ENCODE measurements at places on chromosomes 12 and 14.
A peak's percentile ranks its signal among the peaks of the same experiment; 100 is the strongest.

DNA sequence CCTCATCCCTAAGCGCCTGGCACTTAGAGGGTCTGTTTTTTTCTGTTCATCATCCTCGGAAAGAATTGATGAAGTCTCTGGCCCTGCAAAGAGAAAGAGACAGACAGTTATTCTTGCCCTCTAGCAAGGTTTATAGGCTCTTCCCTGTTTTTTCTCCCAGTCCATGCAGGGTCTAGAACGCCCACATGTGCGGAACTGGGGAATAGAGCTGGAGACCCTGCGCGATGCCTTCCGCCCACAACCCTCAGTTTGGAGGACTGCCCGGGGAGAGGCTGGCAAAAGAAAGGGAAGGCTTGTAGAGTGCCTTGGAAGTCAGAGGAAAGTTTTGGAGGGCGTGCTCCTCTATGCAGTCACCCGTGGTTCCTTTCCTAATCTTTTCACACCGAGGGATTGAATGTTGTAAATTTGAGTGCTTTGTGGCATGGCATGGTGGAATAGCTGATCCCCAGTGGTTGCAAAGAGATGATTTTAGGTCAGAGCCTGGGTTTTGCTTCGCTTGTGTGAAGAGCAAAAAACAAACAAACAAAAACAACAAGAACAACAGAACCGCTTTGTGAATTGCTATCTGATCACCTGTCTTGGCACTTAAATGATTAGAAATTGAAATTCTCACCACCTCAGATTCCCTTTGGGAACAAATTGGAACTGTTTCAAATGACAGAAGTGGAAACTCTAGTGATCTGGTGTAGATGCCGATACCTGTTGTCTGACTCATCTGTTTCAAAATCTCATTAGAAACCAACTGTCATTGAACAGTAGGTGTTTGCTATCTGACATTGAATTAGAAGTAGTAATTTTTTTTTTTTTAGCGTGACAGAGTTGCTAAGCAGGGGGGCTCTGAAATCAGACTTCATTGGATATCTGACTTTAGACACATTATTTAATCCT is 947 bp downstream of the GAS2L3 start:
- no peak for DNase-seq

DNA sequence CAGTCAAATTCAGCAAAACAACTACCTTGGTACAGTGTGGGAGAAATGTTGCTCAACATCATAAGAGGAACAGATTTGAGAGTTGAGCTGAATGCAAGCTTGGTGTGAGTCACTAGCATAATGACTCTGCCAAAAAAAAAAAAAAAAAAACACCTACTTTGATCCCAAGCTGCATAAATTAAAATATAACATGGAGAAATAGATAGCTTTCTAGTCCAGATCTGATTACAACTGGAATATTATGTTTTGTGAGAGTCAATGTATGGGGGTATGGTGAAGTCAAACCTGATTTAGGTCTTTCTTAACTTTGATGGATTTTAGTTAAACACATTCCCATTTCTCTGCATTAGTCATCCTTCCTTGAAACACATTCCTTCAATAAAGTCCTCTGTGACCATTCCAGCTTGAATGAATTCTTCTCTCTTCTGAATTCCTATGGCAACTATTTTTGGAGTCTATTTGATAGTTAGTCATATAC is 188.1 kb downstream of the SLC5A8 start:
- no peak for DNase-seq

- no peak for DNase-seq
Measured at GRCh38 chr14:36521598-36522345, 1.7 kb upstream of the NKX2-1 start.

- DNase-seq = no peak
Measured at GRCh38 chr12:93572712-93573551, 457 bp downstream of the SOCS2 start.

DNA sequence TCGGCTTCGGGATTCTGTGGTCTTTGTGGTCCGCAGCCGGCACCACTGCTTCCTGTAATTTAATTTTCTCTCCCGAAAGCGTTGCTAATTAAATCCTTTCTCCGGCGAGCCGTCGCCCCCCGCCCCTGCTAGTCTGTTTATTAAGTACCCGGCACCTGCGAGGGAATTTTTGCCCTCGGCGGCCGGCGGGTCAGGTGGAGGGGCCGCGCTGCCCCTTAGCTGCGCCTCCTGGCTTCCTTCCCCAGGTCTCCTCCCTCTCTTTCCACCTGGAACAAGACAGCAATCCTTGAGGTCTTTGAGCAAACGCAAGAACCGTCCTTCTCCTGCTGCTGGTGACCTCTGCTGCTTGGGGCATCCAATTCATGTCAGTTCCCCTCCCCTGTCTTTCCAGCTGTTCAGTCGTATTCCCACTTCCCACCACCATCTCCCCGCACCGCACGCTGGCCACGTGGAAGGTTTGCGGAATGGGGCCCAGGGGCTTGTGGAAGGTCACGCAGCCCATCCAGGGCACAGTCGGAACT is 16.2 kb downstream of the ZDHHC22 start:
- DNase-seq = no peak

DNA sequence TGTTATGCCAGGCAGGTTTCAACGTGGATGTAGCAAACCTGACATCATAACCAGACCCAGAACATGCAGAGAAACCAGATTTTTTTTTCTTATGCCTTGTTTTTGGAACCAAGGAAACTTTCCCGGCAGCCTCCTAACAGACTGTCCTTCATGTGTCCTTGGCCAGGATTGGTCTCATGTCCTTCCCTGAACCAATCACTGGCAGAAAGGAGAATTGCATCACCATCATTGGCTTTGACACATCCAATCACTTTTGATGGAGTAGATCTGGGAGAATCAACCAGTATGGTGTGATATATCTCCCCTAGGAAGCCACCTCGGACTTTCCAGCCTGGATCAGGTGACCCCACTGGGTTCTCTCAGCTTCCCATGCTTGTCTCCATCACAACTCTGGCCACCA is 25.6 kb upstream of the WSCD2 start:
- no peak for DNase-seq

DNA sequence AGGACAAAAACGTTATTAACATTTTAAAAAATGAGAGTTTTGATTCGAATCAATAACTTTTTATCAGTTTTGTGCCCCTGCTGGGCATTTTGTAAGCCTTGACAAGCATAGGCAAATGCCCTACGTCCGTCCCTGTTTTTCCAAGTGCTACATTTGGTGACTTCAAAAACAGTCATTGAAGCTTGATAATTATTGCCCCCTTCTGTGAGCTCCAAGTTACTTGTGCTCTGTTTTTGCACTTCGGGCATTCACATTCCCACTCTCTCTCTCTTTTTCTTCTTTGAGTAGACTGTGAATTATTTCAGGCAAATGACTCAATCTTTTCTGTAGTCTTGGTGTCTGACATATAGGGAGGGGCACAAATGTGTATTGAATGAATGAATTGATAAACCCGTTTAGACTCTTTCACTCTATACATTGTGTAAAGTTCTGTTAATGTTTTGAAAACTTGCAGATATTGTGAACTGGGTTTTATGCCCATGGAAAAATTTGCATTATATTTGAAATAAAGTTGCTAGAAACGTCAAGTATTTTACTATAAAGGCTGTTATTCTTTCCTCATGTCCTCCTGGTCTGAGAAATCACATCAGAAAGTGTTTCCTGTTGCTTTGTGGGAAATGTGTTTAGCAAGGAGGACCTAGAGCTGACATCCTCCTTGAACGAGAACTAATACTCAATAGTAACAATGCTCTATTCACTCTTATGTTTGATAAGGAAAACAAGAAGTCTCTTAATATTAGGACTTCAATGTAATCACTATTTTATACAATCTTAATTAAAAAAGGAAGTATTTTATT is 1.4 kb downstream of the APAF1 start:
- no peak for DNase-seq

- no peak for DNase-seq
Measured at GRCh38 chr14:47389535-47389934, 285.9 kb downstream of the MDGA2 start.

GRCh38 chr12:6088921-6089747 is 35.3 kb downstream of the VWF start:
- DNase-seq = no peak

DNA sequence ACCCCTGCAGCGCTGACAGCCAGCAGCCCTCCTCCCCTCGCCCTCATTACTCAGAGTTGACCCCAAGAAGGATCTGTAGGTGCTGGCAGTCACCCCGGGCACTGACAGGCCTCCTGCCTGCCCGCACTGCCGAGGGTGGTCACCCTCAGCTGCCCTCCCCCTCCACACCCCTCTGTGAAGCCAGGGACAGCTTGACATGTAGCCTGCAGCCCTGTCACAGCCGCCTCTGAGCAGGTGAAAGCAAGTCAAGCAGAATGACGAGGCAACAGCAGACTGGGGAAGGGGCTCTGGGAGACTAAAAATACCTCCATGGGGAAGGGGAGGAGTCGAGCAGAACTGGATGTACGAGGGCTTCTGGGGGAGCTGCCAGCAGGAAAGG is 178.1 kb downstream of the DPF3 start:
- DNase-seq = no peak

GRCh38 chr12:66516133-66516532 is 162.7 kb downstream of the GRIP1 start:
- no peak for DNase-seq

- no peak for DNase-seq
Measured at GRCh38 chr14:50501642-50502041, 30.7 kb downstream of the MAP4K5 start.

GRCh38 chr14:68349900-68350629 is 442.8 kb downstream of the ZFP36L1 start:
- DNase-seq = no peak

DNA sequence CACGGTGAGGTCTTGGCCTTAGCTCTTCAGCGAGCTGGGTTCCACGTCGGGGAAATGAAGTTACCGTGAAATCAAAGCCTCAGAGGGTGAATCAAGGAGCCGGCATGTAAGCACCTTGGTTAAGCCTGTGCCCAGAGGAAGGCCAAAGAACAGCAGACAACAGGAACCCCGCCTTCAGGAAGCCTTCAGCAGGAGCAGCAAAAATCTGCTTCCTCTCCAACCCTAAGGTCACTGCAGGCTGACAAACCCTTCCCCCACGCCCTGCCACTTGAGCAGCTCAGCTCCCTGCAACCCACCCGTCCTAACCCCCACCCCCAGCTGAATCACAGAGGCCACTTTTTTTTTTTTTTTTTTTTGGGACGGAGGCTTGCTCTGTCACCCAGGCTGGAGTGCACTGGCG is 72.9 kb upstream of the LTA4H start:
- peak; percentile 7 for DNase-seq

DNA sequence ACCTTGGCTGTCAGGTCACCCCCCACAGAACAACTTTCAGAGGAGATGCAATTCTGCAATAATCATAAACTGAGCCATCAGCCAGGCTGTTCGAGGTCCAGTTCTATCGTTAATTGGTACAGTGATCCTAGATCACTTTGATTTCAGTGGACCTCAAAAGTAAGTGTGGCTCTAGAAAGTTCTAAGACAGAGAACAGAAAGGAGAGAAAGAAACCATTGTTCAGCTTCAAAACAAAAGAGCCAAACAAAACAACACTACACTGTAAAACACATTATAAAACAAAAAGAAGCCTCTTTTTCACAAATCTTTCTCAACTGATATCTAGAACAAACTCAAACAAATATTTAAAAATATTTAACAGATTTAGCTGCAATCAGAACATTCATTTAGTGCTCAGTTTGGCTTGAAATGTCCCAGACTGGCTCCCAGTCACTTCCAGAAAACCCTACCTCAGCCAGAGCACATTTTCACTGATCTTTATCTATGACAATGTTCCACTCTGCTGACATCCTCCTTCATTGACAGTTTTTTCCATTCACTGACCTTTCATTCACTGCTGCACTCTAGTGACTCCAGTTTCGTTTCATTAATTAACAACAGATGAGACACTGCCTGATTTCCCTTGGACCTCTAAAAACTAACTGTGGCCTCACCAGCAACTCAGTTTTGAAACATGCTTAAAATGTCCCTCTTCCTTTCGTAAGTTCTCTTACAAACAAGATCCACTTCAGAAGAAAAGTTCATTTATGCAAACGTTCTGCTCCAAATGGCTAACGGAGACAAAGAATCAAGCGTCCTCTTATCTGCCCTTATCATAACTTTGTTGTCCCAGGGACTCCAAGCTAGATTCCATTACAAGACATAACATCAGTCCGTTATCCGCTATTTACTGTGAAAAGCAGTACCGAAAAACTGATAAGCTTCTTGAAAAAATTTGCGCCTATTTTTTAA is 56.8 kb downstream of the DUSP16 start:
- DNase-seq = no peak
